AG08395 (cell line): ENCODE measurements at places on chromosomes 12 and 14.

- DNase-seq: no peak
These were observed 76.1 kb upstream of the HECTD1 start for GRCh38 chr14:31283578-31284252.

DNA sequence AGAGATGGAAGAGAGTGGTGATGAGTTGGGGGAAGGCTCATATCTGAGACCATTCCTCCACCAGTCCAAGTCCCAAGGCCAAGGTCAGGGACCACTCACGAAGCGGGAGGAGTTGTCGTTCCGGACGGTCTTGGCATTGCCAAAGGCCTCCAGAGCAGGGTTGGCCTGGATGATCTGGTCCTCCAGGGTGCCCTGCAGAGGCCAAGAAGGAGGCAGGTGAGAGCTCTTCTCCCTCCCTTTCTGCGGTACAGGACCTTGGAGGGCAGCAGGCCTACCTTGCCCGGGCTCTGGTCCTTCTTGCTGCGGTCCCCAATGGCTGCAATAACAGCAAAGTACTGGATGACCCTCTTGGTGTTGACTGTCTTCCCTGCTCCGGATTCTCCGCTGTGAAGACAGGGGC, 4.0 kb downstream of the MYH7 start:
- DNase-seq: no peak

DNA sequence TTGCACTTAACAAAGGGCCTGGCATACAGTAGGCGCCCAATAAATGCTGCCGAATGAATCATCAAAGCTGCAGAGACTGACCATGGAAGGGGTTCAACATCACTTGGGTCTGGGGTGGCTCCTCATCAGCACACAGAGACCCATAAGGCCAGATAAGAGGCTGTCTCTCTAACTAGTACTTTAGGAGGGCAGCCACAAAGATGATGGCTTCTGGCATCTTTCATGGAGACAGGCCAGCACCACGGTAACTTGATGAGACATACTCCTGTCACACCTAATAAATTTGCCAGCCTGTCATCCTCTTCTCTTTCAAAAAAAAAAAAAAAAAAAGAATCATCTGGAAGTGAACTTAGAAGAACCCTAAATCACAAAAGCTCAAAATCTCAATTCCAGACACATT, 3.4 kb downstream of the PRIMA1 start:
- DNase-seq: no peak

DNA sequence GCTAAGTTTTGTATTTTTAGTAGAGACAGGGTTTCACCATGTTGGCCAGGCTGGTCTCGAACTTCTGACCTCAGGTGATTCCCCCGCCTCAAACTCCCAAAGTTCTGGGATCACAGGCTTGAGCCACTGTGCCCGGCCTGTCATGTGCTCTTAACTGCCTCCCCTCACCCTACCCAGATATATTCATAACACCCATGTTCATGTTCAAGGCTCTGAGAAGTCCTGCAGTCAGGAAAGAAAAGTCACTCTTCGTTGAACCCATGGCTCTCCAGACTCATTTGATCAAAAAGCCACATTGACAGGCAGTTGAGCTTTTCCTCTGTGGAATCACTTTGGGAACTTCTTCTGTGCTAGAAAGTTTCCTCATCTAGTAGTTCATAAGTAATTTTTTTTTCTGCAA, 545.5 kb upstream of the TBX3 start:
- no peak for DNase-seq

- no peak for DNase-seq
These were observed 38.3 kb downstream of the RPS6KA5 start for GRCh38 chr14:91021991-91022621.

- DNase-seq: no peak
These were observed 96.5 kb downstream of the ARMH4 start for GRCh38 chr14:58055497-58056010.

DNA sequence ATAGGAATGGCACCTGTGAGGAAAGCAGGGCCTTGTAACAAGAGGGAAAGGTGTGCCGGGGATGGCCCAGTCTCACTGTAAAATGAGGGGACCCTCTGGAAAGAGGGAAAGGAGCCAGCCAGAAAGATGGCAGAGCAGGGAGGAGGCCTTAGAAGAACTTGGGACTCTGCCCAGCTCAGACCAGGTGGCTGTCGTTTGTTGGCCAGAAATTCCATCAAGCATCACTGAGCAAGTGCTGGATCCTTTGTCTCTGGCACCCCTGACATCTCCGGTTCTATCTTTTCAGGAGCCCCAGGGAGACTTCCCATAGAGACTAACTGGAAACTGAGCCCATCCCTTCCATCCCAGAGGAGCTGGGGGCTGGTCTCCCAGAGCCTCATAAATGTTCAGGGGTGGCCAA, 43.3 kb downstream of the DEGS2 start:
- DNase-seq: no peak

- DNase-seq: no peak
These were observed 335.6 kb downstream of the BTG1 start for GRCh38 chr12:91810077-91810476.

GRCh38 chr12:119060847-119061796, 79.8 kb downstream of the SRRM4 start:
- DNase-seq: peak; percentile 11

- peak; percentile 4 for DNase-seq
These were observed 8.5 kb upstream of the SMIM10L1 start for GRCh38 chr12:11162502-11162901.
